ENCODE measurements at places on chromosomes 7 and 10.

DNA sequence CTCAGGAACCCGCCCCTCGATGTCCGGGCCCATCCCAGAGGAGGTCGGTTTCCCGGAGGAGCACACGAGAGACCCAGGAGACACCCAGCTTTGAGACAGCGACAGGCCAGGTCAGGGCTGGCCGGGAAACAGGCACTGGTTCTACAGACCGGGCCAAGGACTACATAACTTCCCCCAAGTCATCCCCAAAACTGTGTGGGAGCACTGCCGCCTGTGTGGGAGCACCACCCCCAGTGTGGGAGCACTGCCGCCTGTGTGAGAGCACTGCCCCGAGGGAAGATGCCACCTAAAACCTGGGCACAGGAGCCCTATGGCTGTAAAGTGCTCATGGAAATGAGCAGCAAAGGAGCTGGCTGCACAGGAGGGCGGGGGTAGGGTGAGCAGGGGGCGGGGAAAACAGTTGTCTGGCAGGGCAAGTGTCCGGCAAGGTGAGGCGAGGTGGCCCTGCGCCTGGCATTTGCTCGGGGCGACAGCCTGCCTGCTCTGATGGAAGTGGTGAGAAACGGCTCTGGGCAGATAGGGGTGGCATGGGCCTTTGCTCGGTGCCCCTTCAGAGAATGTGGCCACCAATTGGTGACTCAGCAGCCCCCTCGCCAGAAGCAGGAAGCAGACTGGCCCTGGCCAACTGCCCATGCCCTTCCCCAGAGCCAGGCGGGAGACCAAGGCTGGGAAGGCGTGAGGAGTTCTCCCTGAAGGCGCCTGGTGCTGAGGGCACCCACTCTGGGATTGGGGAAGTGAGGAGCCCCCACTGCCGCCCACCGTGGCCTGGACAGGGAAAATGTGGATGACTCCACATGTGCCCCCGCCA, 26.2 kb downstream of the PAPOLB start:
- no peak for DNase-seq

GRCh38 chr10:103493362-103493915, at the start of gene NEURL1:
Gene NEURL1, plus strand, starts transcription at chr10:103493705. Its CDS starts 683 bp downstream, at chr10:103494388.
- no peak for DNase-seq

DNA sequence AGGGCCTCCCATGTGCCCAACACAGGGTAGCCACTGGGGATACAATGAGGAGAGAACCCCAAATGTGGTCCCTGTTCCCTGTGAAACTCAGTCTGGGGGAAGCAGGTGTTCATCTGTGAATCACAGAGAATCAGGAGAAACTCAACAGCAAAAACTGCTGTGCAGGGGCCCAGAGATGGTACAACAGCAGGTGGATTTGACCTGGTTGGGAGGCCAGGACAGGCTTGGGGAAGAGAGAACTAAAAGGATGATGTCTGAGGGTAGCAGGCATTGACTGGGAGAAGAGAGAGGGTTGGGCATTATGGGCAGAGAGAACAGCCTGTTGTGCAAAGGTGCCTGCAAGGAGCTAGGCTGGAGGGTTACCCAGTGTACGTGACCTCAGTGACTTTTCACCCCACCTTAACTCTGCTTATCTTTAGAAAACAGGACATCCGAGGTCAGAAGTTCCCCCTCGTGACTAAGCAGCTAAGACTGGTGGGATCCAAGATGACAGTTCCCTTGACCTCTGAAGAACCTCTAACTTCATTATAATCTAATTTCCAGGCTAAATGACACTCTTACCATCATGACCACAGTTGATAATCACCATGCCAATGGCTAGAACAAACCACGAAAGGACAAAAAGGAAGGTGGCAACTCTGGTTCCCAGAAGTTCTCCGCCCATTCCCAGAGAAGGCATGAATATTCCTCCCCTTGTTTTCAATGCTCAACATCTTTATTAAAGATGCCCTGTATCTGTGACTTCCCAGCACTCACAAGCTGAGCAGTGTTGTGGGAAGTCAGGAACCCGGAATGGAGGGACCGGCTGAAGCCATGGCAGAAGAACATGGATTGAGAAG, 5.1 kb upstream of the ADAMTS14 start:
- no peak for DNase-seq

GRCh38 chr10:58451193-58451889, 61.3 kb upstream of the BICC1 start:
- no peak for DNase-seq

DNA sequence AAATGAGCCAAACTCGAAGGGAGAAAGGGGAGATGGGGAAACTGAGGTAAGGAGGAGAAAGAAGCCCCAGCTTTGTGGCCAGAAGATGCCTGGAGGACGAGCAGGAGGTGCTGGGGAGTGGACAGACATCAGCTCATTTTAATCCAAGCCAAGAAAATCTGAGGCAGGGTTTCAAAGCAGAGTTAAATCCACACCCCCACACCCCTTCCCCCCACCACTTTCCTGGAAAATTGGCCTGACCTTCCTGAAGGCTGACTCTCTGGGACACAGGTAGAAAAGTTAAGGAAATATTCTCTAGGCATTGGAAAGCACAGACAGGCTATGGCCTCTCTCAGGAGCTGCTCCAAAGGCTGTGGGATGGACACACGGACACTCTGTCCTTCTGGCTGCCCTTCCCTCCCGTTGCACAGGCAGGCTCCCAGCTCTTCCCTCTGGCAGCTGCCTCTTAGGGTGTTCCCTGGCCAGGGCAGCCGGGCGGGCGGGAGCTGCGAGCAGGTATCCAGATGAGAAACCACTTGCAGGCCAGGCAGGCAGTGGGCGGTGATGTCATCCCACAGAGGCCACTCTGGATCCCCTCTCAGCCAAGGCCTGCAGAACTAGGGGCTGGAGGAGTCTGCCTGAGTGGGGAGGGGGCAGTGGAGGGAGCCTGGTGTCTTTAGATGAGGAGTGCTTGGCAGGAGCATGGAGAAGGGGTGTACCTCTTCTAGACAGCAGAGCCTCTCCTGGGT, 171.8 kb downstream of the NEURL1 start:
- no peak for DNase-seq

DNA sequence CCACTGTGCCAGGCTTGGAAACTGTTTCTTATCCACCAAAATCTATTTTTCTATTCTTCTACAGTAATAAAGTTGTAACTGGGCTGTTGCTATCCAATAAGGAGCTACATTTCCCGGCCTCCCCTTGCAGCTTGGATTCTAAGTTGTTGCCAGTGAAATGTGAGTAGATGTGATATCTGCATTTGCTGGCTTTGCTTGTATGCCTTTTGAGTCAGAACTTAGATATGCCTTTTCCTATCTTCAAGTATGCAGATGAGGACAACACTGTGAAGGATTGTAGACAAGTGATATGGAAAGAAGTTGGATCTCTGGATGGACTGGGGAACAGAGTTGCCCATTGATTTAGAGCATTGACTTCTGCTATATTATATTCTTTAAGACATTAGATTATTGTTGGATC, 236.9 kb downstream of the REEP3 start:
- DNase-seq: no peak

DNA sequence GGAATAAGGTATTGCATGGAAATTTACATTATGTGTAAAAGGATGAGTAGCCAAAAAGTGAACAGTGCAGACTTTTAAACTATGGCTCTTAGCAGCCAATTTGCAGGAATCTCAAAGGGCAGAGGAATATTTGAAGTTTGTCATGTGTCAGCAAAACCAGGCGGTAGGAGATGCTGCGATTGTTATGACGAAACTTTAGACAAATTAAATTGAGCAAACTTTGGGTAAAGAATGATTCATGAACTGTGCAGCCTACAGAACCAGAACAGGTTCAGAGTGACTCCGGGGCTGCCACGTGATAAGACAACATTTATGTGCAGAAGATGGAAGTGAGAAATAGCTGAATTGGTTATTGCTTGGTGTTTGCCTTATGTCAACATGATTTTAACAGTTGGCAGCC, 39.2 kb upstream of the CCDC6 start:
- DNase-seq: no peak

GRCh38 chr10:104028823-104029520, 56.7 kb downstream of the COL17A1 start:
- no peak for DNase-seq

- DNase-seq: no peak
These were observed 47.3 kb upstream of the ZMIZ1 start for GRCh38 chr10:79021331-79021907.

- DNase-seq: no peak
These were observed 74.7 kb downstream of the CACNB2 start for GRCh38 chr10:18214691-18215563.

DNA sequence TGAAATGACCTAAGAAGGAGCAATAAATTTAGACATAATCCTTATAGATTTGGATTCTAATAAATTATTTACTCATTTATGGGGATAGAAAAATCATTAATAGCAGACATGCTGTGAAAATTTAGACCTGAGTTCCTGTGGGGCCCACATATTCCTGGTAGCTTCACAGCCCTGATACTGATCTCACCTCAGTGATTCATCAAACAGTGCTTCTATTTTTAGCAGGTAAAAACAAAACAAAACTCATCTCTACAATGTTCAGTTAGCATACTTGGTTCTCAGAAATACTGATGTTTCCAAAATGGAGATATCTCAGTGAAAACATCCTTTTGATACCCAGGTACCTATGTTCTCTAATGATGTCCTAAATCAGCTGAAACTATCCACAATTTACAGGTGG, 841.1 kb upstream of the SORCS1 start:
- DNase-seq: no peak

DNA sequence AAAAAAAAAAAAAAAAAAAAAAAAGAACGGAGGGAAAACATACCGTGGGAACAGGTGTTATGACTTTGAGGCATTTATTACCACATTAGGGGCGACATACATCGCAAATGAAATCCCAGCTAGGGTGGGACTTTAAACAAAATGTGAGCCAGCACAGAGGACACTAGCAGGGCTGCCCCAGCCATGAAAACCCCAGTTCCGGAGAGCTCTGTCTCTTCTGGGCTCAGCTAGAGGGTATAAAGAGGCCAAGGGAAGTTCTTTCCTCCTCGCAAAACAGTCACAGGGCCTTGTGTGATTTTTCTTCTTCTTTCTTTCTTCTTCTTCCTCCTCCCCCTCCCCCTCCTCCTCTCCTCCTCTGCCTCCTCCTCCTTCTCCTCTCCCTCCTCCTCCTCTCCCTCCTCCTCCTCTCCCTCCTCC, 59.9 kb upstream of the ECHDC3 start:
- no peak for DNase-seq

DNA sequence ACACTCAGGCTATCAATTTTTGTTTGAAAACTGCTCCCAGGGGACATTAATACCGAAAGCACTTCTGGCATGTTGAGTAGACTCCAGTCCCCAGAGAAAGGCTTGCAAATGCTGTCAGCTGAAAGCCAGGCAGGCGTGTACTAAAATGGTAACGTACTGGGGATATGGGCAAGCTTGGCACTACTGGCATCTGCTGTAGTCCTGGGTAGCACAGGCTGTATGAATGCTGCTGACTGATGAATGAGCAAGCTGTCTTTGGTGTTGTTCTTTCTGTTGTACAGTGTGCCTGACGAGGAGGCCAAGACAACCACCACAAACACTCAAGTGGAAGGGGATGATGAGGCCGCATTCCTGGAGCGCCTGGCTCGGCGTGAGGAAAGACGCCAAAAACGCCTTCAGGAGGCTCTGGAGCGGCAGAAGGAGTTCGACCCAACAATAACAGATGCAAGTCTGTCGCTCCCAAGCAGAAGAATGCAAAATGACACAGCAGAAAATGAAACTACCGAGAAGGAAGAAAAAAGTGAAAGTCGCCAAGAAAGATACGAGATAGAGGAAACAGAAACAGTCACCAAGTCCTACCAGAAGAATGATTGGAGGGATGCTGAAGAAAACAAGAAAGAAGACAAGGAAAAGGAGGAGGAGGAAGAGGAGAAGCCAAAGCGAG, 53.5 kb upstream of the AGBL3 start:
- no peak for DNase-seq

GRCh38 chr10:8435186-8436055, 380.9 kb downstream of the GATA3 start:
- no peak for DNase-seq

- no peak for DNase-seq
These were observed 6.4 kb upstream of the MSS51 start for GRCh38 chr10:73439605-73440312.

- DNase-seq: no peak
These were observed 21.2 kb downstream of the PRKCQ start for GRCh38 chr10:6558759-6559461.

GRCh38 chr7:5437987-5438386, 14.4 kb upstream of the TNRC18 start:
- no peak for DNase-seq

DNA sequence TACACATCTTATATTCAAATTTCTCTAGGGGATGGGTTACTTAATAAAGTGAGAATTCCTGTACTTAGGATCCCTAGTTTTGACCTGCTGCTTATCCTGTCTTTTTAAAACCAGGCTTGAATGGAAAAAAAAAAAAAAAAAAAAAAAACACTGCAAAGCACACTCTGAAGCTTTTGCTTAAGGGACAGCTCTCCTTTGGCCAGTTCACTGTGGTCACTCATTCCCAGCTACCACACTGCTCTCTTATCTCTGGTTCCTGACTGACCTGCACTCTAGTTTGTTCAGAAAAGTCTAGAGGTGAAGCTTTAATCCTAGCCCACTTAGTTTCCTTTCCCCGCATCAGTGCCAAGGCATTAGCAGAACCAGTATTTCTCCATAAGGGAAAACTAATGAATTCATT, 82.4 kb downstream of the CADPS2 start:
- DNase-seq: no peak

DNA sequence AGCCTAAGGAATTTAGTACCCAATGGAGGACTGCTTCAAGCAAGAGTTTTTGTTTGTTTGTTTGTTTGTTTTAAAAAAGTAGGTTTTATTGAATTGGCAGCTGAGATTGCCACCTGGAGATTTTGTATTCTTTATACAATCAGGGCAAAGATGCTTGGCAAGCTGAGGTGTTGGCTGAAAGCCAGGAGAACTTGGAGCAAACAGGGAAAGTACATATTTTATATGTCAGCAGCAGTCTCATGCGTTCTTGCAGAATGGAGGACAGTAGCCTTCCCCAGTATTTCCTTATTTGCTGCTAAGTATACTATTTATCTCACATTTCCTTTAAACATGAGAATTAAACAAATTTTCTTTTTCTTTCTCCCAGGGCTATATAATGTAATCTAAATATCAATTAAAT, 22.6 kb upstream of the ICA1 start:
- DNase-seq: no peak

DNA sequence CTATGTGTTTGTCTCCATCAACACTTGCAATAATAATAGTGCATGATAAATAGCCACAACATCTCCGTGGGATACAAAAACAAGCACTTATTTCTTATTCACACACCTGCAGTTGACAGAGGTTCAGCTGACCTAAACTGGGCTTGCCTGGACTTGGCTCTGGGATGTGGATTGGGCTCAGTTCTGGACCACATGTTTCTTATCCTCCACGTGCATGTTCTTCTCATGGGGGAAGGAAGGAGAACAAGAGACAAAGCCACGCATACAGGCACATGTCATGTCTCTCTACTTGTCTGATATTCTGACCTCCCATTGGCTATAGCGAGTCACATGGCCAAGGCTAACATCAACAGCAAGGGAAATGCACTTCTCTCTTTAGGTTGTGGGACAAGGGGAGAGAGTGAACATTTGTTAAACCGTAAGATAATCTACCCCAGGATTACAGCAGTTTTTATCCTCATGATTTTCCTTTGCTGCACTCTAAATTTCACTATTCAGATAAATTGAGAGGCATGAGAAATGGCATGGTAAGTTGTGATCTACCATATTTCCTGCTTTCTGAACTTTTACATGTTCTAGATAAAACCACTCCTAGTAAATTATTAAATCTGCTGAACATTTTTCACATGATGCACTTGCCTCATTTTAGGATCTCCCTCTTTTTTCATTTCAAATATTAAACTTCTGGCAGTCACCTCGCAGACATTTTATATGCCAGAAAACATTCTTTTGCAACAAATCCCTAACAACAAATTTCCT, 33.7 kb downstream of the CFAP58 start:
- DNase-seq: no peak

- DNase-seq: no peak
These were observed 131.6 kb downstream of the HGF start for GRCh38 chr7:81638198-81638597.
